Foreskin melanocyte (primary cell): ENCODE measurements at places on chromosomes 6 and 20.

GRCh38 chr6:34512738-34513115, 43.4 kb downstream of the SPDEF start:
- no peak for DNase-seq

DNA sequence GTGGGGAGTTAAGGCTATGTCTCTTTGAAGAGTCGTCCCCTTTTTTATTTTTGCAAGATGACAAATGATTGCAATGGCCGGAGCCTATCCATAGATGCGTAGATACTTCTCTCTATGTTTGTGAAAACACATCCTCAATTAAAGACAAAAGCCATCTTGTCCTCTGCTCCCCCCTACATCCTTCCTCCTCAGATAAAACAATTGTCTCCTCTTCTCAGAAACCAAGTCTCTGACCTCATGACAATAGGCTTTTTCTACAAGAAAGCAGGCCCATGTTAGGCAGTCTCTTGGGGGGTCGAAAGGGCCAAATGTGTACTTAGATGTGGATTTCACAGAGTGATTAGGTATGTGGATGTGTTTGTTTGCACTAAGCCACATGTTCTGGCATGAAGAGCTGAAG, 51.1 kb upstream of the SSTR4 start:
- DNase-seq = peak; percentile 95

GRCh38 chr6:6556738-6557503, 31.6 kb upstream of the LY86 start:
- DNase-seq = peak; percentile 3

DNA sequence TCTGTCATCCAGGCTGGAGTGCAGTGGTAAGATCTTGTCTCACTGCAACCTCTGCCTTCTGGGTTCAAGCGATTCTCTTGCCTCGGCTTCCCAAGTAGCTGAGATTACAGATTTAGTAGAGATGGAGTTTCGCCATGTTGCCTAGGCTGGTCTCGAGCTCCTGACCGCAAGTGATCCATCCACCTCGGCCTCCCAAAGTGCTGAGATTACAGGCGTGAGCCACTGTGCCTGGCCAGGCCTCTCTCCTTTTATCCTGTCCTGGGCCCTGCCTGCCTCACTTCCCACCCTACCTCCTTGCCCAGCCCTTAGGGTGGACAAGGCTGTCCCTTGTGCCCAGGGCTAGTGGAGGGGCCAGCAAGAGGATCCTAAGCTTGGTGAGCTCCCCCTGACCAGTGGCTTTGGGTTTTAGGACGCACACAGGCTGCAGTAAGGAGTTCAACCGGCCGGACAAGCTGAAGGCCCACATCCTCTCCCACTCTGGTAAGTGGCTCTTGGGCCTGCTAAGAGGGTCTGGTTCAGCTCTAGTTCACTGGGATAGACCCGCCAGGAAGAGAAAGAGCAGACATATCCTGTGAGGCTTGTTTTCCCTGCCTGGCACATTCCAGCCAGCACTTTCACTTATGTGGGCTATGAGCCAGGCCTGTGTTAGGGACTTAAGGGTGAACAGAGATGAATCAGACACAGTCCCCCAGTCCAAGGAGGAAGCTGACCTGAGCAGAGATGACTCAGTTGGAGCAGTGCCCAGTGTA, 21.9 kb upstream of the CHMP4B start:
- no peak for DNase-seq

GRCh38 chr6:68008445-68008844, 626.6 kb upstream of the ADGRB3 start:
- DNase-seq = no peak

GRCh38 chr20:41183831-41184230, 46.5 kb downstream of the PLCG1 start:
- no peak for DNase-seq

GRCh38 chr6:20167601-20168000, 44.7 kb downstream of the MBOAT1 start:
- DNase-seq = no peak

GRCh38 chr20:38703526-38703925, 20.8 kb upstream of the SLC32A1 start:
- no peak for DNase-seq

DNA sequence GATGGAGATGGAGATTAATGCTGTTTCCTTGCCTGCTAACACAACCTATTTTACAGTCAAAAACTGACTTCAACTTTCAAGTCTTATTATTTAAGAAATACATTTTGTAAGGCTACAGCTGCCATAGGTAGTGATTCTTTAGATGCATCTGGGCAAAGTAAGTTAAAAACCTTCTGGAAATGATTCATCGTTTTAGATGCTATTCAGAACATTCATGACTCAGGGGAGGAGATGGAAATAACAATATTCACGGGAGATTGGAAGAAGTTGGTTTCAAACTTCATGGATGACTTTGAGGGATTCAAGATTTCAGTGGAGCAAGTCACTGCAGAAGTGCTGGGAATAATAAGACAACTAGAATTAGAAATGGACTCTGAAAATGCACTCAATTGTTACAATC, 174.9 kb upstream of the GGTLC1 start:
- no peak for DNase-seq

DNA sequence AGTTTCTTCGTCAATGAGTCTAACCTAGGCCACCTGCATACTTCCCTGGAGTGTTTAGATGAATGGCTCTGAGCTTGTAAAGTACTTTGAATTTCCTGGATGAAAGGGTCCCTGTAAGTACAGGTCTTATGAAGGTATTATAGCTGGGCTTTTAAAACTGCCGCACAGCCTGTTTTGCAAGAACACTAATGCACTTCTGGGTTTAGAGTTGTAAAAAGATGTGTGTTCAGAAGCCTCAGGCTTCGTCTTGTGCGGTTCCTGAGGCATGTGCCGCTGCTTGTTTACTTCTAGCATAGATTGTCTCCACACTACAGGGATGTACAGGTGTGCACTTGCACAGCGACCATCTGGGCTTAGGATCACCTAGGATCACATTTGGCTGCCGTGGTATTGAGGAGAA, 324.5 kb downstream of the SOX4 start:
- no peak for DNase-seq

DNA sequence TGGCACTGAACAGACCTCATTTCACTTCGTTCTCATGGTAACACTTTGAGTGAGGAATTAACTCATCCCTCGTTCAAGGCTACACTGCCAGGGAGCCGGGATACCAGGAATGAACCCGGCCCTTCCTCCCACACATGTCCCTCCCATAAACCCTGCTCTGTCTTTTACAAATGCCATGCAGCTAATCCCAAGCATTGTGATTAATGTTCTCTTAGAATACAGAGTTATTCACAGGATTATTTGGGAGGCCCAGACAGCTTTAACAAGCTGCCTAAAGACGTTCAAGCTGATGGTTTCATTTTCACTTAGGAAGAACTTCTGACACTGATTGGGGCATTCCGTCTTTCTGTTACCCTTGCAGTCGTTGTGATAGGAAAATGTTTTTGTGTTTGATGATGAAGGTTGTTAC, 42.5 kb upstream of the CD83 start:
- peak; percentile 73 for DNase-seq

GRCh38 chr6:117270843-117271507, 5.6 kb downstream of the VGLL2 start:
- no peak for DNase-seq

DNA sequence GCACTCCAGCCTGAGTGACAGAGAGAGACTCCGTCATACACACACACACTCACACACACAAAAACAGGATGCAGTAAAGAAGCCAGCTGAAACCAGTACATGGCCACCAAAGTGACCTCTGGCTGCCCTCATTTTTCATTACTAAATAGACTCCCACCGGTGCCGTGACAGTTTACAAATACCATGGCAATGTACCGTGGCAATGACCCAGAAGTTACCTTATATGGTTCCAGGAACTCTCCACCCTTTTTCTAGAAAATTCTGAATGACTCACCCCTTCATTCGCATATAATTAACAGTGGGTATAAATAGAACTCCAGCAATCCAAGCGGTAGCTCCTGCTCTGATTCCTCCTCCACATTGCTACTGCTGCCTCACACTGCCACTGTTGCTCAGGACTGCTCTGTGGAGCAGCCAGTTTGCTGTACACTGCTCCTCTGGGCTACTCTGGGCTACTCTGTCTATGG, 57.7 kb downstream of the SNX5 start:
- DNase-seq = peak; percentile 27

- no peak for DNase-seq
Observed at GRCh38 chr6:109781001-109781400, 89.9 kb downstream of the FIG4 start.

- no peak for DNase-seq
Observed at GRCh38 chr6:24060982-24061754, 64.8 kb upstream of the NRSN1 start.

DNA sequence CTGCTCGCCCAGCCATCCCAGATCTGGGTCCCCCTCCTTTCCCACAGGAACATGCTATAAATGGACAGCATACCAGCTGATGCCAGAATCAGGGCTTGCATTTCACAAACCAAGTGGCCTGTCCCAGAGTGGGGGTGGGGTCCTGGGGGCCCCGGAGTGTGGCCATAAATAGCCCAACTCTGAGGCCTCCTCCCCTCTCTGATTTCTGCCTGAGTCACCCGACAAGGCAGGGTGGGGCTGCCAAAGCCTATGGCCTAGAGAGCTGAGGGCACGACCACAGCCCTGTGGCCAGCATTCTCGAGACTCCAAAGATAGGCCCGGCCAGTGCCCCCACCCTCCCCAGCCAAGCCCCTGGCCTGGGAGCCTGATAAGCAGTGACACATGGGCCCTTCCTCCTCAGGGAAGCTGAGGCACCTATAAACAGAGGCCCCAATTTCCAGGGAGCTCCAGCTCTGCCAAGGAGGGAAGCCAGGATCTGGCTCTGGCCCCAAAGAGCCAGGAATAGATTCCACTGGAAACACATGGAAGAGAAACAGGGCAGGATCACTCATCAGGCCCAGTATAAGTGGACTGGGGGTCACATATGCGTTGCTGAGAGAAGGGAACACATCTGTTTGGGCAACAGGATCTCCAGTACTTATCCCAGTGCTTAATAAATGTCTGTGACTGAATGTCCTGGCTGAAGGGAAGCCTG, 20.3 kb downstream of the SNTA1 start:
- DNase-seq = no peak

DNA sequence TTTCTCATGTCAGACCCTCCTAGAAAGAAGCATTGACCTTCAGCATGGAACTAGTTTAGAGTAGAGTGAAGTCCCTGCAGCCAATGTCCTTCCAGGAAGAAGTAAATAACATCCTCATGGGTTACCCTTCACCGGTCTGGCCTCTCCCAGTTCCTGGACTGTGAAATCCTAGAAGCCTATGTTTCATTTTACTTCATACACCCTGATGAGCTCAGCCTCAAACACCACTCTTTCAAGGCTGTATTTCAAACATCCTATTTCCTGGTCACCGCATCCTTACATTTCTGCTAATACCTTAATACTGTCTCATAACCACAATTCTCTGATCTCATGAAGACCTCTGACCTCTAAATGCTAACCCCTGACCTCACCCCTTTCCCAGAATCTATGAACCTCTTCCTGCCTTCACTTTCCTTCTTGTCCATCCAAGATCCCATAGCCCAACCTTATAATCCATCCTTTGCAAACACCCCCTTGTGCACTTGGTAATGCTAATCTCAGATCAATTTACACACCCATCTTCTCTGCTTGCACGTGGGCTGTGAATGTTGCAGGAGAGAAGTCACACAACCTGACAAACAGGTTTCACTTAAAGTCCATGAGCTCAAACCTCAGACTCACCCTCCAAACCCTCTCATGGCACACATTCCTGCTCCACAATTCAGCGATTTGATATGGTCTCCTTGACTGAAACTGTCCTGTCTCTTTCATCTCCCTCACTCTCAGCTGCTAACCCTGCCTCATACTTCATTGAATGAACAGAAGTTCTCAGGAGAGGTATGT, 30.2 kb downstream of the SLC2A10 start:
- DNase-seq = no peak

GRCh38 chr6:90406142-90406794, 109.6 kb upstream of the BACH2 start:
- DNase-seq = no peak

DNA sequence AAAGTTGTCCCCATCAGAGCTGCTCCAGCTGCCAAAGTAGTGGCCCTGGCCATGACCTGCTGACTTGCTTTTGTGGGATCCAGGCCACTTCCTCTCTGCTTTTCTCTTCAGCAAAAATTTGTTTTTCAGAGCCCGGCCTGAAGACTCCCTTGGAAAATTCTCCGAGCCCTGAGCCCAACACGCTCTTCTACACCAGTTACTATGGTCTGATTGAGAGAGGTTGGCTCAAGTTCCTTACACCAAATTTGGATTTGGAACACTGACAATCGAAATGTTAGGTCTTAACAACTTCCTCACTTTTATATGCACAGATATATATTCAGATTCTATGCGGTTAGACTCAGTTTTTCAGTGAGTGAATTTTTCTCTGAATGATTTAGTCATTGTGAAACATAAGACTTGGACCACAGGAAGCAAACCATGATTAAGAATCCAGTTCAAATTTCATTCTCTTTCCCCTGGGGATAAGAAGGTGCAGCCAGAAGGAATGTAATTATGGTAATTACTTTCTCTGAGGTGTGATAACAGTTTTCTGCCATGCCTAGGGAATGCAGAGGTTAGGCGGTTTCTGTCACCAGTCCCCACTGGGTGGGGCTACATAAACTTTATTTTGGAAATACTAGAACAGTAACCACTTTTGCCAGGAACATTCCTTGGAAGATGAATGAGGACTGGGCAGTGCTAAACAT, 365.2 kb downstream of the SYNE1 start:
- no peak for DNase-seq

GRCh38 chr6:155561257-155561965, 105.8 kb upstream of the NOX3 start:
- no peak for DNase-seq

DNA sequence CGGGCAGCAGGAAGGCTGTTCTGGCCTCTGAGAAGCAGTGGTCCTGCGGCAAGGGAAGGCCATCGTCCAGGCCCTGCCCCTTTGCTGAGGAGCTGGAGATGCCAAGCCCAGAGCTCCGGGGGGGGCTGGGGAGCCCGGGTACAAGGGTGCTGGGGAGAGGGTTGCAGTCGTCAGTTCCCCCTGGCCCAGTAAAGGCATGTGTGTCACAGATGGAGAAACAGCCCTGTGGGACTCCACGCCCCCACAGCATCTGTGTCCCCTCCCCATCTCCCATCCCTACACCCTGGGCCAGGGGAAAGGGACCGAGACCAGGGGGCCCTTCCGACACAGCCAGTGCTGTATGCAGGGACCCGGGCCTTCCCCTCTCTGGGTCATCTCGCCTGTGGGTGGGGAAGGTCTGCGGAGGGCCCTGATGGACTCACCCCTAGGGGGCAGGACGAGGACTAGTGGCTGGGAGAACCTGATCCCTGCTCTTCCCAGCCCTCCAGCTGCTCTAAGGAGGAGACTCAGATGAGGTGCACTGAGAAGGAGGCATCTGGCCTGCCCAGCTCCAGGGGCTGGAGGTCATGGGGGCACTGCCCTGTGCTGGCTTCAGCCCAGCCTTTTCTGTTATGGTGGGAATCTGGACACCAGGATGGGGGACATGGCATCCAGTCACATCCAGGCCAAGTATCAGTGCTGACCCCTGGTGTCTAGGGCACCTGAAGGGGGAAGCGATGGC, 609 bp downstream of the MYL9 start:
- DNase-seq = no peak

GRCh38 chr6:134956032-134956431, 6.1 kb upstream of the ALDH8A1 start:
- DNase-seq = no peak

GRCh38 chr6:26331218-26332073, 33.6 kb upstream of the BTN3A2 start:
- DNase-seq = peak; percentile 21
